ENCODE measurements at places on chromosomes 6 and 20.

GRCh38 chr6:73030791-73031782 is 194.2 kb downstream of the KHDC1L start:
- DNase-seq, result no peak

GRCh38 chr20:23520185-23520584 is 29.3 kb downstream of the CST8 start:
- no peak for DNase-seq

DNA sequence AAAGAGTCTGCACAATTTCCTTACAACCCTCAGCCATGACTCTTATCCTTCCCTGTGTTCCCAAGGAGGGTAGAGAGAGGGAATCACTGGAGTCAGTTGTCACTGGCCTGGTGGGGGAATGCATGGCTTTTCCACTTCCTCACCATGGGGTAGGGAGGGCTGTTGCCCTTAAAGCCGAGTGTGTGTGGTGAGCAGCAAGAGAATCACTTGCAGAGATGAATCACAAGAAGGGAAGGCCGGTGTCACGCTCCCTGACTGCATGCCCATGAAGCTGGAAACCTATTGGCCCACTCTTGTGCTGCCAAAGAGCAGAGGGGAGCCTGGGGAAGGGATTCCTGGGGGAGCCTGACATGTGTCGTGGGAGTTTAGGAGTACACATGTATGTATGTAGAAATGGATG is 18.1 kb upstream of the BMP6 start:
- DNase-seq, result no peak

GRCh38 chr20:8116067-8116811 is 15.8 kb upstream of the PLCB1 start:
- DNase-seq, result no peak

DNA sequence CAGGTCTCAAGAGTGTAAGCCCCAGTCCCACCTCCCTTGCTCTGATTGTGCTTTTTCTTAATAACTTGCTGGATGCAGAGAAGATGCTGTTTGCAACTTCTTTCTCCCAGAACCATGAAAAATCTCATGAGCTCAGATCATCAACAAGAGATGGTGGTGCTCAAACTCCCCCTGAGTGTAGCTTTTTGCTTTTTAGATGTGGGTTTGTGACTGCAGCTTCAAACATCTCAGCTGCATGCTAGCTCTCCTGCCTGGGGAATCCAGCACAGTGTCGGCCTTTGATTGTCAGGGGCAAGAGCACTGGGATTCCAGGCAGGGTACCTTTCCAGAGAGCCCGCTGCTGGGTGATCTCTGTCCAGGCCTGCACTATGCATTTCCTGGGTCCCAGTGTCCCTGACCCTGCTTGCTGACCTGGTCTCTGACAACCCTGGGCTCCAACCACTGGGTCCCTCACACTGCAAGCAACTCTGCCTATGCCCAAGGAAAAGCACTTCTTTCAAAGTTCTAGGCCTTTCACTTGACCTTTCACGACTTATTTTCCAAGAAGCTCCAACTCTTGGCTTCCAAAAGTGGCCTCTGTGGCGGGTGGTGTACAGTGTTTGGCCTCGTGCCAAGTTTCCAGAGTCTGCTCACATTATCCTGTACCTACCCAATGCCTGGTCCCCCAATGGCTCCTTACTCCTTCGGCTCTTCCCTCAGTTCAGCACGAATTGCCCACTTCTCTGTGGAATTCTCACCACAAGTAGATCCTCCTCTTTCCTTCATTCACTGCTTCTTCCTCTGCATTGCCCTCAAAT is 69.7 kb upstream of the LY86 start:
- DNase-seq, result no peak

DNA sequence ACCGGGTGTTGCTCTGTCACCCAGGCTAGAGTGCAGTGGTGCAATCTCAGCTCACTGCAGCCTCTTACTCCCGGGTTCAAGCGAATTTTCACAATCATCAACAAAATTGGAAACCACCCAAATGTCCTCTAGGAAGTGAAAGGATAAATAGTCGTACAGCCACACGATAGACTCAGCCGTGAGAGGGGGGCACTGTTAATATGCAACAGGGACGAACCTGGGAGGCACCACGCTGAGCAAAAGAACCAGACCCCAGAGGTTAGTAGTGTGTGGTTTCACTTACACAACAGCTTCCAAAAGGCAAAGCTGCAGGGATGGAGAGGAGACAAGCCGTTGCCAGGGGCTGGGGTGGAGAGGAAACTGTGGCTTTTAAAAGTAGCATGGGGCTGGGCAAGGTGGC is 30.1 kb upstream of the NTSR1 start:
- no peak for DNase-seq

GRCh38 chr6:160051390-160051789 is 70.2 kb upstream of the SLC22A1 start:
- DNase-seq, result no peak

DNA sequence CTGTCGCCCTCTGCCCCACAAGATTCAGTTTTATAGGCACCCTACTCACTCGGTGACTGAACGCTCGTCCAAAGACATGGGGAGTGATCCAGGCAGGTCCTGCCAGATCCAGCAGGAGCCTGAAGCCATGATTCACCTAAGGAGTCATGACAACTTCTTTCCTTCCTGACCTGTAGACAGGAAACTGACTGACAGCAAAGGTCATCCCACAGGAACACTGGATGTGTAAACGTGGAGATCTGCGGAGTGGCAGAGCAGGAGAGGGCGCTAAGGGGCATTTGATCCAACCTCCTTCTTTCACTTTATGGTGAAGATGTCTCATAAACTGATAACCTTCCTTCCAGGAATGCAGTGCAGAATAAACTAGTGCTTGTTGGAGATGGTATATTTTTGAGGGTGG is 192.2 kb downstream of the GJA10 start:
- no peak for DNase-seq

GRCh38 chr6:101847690-101848089 is 454.2 kb downstream of the GRIK2 start:
- no peak for DNase-seq

- no peak for DNase-seq
Observed at GRCh38 chr6:134676307-134677281, 273.3 kb downstream of the ALDH8A1 start.

- DNase-seq, result no peak
Observed at GRCh38 chr20:61855286-61855685, 210.4 kb downstream of the TAF4 start.

GRCh38 chr6:4167123-4167522 is 31.7 kb upstream of the ECI2 start:
- DNase-seq, result no peak

DNA sequence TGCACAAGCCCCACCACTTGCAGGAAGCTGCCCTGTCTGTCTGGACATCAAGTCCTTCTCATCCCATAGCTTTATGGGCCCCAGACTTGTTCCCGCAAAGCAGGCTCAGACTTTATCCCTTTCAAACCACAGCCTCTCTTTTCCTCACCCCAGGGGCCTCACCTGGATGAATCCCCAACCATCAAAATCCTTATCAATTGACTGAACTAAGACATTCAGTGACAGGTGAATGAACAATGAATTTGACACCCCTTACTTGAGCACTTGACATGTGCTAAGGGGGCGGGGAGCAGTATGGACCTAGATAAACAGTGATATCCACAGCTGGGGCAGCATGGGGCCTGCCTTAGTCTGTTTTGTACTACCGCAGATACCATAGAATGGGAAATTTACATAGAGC is 5.0 kb downstream of the RAB44 start:
- DNase-seq, result no peak

- DNase-seq, result peak; percentile 75
Observed at GRCh38 chr6:32046450-32047083, 8.4 kb downstream of the CYP21A2 start.

GRCh38 chr20:7090001-7090400 is 322.5 kb downstream of the BMP2 start:
- DNase-seq, result no peak

GRCh38 chr6:43183441-43183840 is 1.4 kb downstream of the CUL9 start:
- no peak for DNase-seq

GRCh38 chr6:158770533-158771330 is 48.4 kb downstream of the EZR start:
- DNase-seq, result no peak

- DNase-seq, result no peak
Observed at GRCh38 chr20:49496553-49497397, 14.3 kb upstream of the KCNB1 start.

DNA sequence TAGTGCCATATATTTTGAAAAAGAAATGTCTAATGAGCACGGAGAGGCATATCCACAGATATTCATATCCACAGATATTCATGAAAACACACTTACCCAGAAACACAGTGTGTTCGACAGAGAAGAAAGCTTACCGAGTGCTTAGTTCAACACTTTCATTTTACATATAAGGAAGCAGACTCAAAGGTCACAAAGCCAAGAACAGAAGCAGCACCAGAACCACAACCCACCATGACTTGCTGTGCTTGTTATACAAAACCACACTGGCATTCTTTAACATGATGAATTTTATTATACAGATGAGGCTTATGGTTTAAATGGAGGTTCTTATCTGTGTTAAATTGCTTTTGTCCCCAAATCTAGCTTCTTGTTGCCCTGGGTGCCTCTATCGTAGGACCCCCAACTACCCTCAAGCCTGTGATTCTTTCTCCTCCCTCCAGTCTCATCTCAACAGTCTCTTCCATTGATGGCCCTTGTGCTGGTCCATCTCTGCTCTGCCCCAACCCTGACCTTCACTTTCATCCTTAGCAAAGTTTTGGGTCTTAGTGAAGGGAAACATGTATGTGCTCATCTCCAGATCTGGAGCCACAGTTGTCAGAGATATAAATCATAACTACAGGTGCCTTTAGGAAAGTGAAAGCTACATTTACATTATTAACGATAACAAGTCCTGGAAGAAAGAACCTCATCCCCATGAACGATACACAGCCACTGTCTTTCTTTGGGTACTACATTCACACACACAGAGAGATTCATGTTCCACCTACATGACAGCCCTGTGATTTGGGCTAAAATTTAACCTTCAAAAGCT is 40.0 kb downstream of the SF3B5 start:
- DNase-seq, result no peak

DNA sequence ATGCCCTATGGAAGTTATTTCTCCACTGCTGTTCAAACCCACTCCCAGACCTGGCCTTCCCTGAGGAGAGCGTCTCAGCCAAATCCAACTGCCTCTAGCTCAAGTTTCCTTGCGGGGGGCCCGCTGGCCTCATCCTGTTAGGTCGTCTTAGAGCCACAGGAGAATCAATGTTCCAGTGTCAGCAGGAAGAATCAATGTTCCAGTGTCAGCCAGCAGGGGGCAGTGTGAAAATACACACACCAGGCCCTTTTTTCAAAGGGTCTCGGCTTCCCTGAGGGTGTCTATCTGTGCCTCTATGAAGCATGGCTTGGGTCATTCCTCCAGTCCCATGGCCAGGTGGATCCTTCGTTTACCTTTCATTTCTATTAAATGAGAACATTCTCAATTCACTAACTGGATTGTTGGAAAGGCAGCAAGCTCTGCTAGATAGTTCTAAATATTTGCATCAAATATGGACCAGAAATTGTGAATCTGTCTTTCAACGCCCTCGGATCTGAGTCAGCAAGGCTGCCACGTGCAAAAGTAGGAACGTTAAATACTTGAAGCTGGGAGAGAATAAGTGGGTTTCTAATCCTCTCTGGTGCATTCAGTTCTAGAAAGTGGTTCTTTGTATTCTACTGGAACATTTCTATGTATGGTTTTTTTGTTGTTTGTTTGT is 19.2 kb downstream of the PRND start:
- DNase-seq, result no peak

GRCh38 chr20:2524709-2525506 is 11.5 kb upstream of the TMC2 start:
- DNase-seq, result peak; percentile 71

GRCh38 chr6:95654176-95654575 is 76.8 kb downstream of the MANEA start:
- no peak for DNase-seq

- no peak for DNase-seq
Observed at GRCh38 chr6:93581371-93581770, 162.0 kb upstream of the EPHA7 start.

- no peak for DNase-seq
Observed at GRCh38 chr6:35064757-35065440, 76.2 kb downstream of the TCP11 start.

- DNase-seq, result no peak
Observed at GRCh38 chr6:96872976-96873375, 24.7 kb downstream of the NDUFAF4 start.

DNA sequence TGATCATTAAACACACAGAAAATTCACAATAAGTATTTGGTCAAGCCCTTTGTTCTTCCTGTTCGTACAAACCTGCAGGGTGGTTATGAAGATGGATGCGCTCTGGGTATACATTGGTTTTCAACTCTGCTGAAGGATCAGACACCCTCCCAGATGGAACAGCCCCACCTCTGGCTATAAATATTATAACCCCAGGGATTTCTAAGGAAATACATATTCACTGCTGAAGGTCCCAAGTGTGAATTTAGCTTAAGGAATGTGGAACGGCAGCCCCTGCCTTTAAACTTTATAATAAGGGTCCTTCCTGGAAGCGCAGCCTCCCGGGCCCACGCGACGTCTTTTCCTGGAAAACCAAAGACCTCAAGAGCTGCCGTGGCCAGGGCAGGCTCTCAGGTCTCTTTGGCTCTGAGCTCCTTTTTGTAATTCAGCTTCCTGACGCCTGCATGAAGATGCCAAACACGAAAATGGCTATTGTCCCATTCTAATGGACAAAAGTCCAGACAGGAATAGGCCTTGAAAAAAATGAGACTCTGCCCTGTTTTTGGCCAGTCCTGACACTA is 172.4 kb upstream of the SSTR4 start:
- no peak for DNase-seq

GRCh38 chr20:19851861-19852260 is 93.8 kb downstream of the RIN2 start:
- no peak for DNase-seq

DNA sequence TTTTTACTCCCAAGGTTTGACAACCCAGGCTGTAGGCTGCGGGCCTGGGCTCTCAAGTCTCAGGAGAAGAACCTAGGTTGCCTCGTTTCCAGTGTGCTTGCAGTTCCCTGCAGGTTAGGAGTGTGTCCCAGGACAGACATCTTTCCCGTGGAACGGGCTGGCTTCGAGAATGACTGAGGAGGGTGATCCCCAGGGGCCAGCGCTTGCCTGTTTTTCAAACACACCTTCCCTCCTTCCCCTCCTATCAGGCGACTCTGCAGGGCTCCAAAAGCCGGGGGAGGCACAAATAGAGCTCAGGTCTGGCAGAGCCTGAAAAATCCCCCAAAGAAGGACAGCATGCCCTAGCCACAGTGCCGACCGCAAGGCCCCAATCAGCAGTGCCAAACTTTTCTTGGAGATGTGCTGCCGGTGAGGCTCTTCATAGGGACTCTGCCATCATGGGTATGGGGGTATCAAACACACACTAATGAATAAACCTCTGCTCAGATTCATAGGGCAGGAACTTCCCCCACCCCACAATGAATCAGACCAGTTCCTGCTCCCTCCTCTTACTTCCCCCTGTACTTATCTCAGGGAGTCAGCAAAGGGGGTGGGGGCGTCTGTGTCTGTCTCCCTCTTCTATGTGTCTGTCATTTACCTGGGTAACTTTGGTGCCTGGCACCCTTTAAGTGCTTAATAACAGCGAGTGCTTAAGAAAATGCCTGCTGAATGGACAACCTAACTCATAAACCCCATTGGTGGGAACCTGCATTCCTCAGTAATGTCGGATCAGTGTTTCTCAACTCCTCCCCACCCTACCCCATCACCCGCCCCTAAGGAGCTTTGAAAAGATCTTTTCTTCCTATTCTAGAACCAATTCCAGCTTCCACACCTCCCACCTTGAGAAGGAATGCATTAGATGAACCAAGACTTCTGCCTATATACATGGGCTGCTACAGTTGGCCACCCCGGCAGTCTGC is 1.6 kb downstream of the KCNG1 start:
- DNase-seq, result no peak

GRCh38 chr6:55666037-55666436 is 87.0 kb upstream of the HMGCLL1 start:
- no peak for DNase-seq

Measured in hepatic stellate cell (primary cell).